ENCODE measurements at places on chromosomes 2 and 18.

DNA sequence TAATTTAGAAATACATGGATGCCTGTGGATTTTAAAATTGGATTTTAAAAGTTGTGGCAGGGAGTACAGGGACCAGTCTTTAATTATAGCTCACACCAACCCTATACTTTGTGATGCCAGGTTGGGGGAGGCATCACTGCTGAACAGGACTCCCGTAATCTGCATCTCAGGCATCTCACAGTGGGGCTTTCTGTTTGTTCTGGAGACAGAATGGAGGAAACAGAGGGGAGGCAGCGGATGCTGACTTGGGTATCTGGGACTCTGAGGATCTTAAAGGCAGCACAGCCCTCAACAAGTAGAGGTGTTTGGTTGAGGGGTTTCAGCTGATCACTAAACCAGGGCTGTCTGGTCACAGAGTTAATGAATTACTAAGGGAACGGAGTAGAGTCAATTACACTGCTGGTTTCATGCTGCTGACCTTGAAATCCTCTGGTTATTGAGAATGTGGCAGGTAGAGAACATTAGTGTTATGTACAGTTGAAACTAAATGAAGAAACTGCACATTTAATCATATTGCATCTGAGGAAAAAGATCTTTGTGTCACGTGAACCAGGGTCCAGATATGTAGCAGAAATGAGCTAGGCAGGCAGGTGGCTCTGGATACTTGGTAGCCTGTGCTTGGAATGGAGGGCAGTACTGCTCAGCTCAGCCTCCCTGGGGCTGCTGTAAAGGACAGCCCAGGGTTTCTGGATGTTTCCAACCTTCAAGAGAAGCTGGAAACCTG is 40.3 kb downstream of the FHOD3 start:
- DNase-seq, result no peak

- no peak for DNase-seq
Measured at GRCh38 chr18:28635530-28635929, 458.6 kb upstream of the CDH2 start.

DNA sequence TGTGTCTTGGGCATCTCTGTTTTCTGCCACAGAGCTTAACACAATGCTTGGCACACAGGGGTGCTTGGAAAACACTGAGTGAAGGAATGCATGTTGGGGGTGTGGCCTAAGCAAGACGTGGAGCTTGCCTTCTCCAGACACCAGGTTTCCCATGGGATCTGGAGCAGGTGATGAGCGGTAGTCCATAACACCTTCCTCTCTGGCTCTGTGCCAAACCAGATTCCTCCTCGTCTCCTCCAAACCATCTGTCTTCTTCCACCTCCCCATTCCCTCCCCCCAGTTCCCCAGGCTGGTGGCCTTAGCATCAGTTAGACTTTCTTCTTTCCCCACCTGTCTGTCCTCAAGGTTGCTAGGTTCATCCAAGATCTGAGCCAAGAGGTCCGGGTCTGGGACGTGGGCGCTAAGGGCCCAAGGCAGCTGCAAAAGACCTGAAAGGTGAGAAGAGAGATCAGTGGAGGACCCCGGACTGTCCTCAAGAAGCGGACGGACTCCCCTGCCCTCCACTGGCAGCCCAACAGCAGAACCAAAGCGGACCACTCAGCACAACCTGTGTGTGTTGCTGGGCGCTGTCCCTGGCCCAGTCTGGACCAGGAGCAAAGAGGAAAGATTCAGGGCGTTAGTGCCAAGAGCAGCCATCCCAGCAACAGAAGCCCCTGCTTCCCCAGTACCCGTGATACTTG is 1.2 kb upstream of the ITM2C start:
- peak; percentile 6 for DNase-seq

DNA sequence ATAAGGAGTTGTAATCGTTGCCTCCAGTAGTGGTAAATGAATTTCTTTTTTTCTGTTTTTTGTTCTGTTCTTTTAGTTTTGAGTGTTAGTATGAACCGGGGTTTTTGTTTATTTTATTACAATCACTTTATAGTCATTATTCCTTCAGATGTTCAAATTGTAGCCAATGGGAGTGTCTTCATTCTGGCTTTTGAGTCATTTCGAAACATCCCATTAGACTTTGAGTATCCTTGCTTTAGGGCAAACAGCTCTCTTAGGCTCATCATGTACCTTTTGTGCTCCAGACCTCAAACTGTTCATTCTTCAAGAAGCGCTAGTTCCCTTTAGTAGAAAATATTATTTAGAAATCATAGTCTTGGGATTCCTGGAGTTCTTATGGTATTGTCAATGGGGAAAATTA is 54.2 kb upstream of the PAX3 start:
- no peak for DNase-seq

DNA sequence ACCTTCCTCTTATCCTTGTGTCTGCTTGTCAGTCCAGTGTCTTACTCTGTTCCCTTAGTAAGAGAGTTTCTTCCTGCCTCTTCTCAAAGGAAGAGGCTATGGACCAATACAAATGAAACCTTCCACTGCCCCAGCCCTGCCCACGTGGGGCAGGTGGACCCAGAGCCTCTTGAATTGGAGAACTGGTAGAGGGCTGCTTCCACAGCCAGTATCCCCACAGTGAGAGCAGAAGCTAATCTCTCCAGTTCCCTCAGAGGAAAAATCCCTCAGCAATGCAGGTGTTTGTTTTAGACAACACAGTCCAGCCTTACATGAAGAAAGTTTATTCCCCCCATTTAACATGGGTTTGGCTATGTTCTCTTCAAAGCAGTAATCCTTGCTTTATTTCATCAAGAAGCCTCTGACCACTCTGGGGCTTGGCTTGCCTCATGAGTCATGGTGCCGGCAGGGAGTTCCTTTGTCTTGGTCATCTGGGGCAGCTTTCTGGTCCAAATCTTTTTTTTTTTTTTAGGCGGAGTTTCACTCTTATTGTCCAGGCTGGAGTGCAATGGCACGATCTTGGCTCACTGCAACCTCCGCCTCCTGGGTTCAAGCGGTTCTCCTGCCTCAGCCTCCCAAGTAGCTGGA is 6.5 kb upstream of the CYBRD1 start:
- no peak for DNase-seq

GRCh38 chr18:75638776-75639471 is 211.4 kb upstream of the SMIM21 start:
- no peak for DNase-seq

DNA sequence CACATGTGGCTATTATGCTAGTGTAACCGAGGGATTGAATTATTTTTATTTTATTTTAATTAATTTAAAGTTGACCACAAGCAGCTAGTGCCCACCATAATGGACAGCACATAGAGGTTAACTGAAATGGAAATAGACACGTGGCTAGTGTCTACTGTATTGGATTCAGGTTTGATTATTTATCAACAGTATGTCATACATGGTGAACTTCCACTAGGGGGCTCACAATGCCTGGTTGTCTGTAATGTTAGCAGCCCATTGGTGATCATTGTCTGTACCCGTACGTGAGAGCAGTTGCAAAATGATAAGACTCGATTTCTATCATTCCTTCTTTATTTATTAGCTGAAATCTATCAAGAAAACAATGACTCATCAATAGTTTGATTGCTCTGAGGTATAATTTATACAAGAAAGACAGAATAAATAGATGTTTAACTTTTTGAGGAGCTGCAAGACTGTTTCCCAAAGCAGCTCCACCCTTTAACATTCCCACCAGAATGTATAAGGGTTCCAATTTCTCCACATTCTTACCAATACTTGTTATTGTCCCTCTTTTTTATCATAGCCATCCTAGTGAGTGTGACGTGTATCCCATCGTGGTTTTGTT is 76.5 kb downstream of the CYBRD1 start:
- DNase-seq, result peak; percentile 80

DNA sequence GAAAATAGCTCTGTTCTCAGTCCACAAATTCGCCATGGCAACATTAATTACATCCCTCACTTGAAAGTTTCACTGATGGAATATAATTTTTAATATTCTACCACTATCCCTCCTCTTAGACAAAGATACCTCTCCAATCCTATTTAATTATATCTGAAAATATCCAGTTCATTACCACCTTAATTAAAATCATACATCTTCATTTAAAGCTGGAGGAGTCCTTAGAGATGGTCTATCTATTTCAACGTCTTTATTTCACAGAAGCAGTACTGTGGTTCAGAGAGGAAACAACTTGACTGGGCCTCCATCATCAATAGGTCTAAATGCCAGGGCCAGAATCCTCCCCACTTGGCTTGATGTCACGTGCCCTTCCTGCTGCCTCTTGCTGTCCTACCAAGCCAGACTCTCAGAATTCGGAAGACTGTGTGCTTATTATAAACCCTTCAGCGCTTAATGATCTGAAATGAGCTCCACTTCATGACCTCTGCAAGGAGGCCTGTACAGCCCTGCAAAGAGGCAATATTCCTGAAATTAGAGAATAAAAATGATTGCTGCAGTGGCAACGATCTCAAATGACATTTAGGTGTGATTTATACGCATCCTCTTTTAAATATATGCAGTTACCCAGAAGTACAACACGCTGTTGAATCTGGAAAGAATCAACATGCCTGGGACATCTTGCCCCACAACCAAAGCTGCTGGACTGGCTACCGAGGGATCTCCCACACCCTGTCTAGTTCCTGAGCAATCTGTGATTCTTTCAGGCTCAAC is 146.3 kb downstream of the TMEM163 start:
- no peak for DNase-seq

- no peak for DNase-seq
Measured at GRCh38 chr2:68231061-68231372, 21.3 kb downstream of the PPP3R1 start.

- DNase-seq, result no peak
Measured at GRCh38 chr2:76075126-76075525, 364.4 kb upstream of the GCFC2 start.

DNA sequence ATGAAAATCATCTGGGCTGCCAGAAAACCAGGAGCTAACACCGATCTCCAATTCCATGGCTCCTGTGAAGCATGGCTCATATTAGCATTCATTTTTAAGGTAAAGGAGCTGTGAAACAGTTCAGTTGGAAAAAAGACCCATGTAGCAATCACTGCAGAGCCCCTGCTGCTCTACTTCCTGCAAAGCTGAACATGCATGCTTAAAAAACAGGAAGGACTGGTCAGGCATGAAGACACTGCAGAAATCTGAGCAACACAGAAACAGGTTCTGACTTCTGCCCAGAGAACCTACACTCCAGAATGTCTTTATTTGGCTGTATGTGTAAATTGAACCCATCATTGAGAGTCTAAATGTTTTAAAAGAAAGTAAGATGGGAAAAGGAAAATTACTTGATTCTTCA is 950.6 kb downstream of the DCDC2C start:
- DNase-seq, result no peak

DNA sequence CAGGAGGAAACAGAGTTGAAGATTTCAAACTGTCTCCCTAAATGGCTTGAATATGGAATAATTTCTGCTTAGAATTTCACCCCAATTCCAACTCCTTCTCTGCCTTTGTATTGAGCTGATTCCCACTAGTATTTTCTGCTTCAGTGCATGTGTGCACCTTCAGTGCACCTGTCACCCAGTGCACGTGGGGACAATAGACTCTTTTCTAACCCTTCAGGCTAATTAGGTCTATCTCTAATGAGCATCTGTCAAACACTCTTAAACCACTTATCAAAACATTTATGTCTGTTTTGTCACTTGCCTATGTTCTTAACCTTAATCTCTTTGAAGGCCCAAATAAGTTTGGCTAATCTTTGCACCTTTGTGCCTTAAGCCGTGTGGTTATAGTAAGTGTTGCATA is 232.0 kb upstream of the NETO1 start:
- no peak for DNase-seq

DNA sequence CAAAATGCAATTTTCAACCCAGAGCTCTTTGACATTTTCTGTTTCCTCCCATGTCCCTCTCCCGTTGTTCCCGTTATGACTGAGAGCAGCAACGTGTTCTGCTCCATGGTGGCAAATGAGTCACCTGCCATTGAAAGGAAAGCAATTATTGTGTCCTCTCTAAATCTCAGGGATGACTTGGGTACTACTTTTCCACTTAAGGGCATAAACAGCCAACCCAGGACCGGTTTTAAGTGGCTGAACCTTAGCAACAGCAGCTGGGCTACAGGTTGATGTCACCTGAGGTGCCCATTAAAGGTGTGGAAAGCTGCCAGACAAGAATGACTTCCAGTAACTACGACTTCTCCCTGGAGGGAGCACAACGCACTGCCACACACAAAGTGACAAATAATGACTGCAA is 236.8 kb downstream of the NCKAP5 start:
- no peak for DNase-seq

GRCh38 chr2:105378921-105379383 is 19.9 kb downstream of the FHL2 start:
- no peak for DNase-seq

DNA sequence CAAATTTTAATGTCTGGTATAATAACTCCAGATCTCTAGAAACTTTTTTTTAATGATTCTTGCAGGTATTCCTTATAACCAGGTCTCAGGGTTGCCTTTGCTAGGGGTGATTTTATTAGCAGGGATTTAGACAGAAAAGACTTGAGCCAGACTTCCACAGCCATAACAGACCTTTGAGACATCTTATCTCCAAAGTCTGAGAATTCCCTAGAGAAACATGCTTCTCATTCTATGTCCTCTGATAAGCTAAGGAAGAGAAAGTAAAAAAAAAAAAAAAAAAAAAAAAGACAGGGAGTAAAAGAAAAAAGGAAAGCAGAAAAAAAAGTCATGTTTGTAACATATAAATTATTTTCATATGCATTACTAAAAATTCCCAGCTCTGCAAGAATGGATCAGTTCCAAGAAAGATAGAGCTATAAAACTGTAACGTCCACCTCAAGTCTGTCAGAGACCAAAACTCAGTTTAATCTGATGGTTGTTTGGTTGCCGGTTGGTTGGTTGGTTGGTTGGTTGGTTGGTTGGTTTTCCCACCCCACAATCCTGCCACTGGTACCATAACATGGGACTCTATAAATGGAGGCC is 153.8 kb downstream of the COL6A3 start:
- DNase-seq, result no peak

- no peak for DNase-seq
Measured at GRCh38 chr2:164145093-164145987, 409.5 kb upstream of the FIGN start.

DNA sequence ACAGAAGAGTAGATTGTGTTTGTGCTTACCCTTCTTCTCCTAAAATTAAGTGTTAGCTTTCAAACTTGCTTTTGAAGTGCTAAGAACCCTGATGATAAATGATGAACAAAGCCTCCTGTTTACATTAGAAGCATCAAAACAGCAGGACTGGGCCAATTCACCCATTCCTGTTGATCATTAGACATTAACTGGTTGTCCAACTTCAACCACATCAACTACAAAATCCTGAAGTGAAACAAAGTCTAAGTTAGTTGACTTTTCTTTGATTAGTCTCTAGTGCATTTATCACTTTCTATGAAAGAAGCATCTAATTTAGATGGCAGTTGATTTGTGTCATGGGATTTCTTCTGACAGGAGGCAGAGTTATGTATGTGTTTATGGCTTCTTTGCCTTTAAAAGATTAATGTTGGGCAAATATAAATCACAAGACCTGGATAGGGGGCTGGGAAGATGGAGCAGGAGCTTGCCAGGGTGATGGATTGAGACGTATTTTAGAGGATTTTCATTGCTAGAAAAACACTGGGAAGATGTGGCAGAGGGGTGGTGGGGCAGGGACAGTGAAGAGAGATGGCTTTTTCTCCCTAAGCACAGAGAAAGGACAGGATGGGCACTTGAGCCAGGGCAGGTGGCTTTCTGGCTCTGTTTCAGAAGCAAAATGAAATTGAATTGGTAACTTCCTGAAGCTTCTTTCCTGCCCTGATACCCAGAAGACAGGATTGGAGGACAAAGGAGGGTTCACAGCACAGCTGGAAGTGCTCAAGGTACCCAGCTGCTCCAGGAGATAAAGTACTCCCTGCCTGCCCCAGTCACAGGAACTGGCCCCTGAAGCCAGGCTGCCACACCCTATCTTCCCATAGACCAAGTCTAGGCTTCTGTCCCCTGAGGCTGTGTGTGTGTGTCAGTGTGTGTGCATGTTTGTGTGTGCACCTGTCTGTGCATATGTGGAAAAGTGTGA is 20.5 kb downstream of the GYPC start:
- DNase-seq, result no peak

Measured in NCI-H526 (cell line).